Hypothalamus (tissue), 51 donors: ENCODE measurements at places on chromosomes 12 and 14.

- DNase-seq = no peak
Observed at GRCh38 chr12:45350861-45351260, 135.0 kb downstream of the ANO6 start.

DNA sequence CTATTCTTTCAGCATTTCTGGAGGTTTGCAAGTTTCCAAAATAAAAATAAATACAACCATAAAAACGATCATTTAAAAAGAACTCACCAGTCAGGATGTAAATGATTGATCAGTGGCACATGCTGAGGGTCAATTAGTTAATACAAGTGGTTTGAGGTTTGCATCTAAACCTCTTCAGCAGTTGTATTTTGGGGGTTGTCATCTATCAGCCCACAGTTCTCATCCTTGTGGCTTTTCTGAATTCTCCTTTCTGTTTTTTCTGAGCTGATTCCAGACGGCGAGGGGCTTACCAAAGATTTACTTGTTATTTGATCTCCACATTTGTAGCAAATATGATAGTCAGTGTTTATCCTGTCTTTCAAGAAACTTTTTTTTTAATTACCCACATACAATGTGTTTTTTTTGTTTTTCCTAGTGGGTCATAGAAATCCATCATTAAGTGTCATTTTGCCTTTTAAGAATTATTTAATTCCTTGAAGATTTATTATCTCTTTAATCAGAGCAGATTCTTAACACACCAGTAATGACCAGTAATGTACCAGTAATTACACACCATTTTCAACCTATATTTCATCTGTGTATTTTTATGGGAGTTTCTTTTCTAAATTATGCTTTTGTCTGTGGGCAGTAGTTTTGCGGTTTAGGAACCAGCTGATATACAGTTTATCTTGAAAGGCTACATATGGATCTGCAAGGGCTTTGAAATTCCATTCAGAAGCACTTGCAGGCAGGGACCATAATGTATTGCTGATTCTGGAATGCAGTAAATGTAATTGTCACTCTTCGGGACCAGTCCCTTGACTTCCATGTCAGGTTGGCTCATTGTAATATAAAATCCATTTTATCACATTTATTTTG, 56.3 kb upstream of the DAAM1 start:
- no peak for DNase-seq

- DNase-seq = no peak
Observed at GRCh38 chr14:89801136-89801535, 153.4 kb downstream of the EFCAB11 start.

DNA sequence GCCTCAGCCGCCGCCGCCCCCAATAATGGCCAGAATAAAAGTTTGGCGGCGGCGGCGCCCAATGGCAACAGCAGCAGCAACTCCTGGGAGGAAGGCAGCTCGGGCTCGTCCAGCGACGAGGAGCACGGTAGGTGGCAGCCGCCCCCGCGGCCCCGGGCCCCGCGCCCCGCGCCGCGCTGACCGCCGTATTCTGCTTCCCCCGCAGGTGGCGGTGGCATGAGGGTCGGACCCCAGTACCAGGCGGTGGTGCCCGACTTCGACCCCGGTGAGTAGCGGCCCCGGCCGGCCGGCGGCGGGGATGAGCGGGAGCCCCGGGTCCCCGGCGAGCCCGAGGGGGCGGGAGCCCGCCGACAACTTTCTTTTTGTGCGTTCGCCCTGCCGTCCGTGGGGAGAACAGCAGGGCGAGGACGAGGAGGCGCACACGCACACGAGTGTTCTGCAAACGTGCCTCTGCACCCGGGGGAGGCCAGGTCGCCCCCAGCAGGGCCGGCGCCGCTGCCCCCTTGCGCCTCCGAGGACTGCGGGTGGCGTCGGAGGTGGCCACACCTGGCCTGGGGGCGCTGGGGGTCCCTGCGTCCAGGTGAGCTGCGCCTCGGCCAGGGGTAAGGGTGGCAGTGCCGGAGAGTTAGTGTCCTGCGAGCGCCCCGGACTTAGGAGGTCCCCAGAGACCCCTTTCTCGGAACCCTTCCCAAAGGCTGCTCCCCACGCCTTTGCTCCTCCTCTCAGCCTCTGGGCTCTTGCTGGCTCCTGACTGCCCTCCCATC, 794 bp downstream of the RCOR1 start:
- DNase-seq = peak; percentile 41

- no peak for DNase-seq
Observed at GRCh38 chr14:72254937-72255472, 322.8 kb downstream of the RGS6 start.

- DNase-seq = no peak
Observed at GRCh38 chr14:34328178-34328577, 133.9 kb downstream of the SPTSSA start.

DNA sequence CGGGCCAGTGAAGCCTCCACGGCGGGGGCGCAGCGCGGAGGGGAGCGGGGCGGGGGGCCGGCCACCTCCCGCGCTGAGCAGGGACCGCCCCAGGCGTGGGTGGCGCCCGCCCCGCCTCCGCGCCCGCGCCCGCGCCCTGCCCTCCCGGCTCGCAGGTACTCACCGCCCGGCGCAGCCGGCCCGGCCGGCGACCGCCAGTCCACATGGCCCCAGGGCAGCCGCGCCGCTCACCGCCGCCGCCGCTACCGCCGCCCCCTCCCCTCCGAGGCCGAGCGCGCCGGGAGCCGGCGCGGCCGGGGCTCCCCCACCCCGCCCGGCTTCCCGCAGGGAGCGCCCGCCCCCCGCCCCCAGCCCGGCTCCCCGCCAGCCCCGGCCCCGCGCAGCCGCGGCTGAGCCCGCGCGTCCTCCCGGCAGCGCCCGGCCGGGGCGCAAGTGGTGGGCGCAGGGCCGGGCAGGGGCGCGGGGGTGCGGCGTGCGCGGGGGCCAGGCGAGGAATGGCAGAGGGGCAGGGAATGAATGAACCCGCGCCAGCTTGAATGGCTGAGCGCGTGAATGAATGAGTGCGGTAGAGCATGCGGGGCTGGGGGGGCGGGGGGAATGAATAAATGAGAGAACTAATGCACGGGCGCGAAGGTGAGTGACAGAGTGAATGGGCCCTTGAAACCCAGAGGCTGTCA, at the start of gene BEGAIN:
BEGAIN (minus strand) TSS at position 332 of the 677 bp plus-strand sequence; CDS start at position 205, 127 bp downstream.
- no peak for DNase-seq

DNA sequence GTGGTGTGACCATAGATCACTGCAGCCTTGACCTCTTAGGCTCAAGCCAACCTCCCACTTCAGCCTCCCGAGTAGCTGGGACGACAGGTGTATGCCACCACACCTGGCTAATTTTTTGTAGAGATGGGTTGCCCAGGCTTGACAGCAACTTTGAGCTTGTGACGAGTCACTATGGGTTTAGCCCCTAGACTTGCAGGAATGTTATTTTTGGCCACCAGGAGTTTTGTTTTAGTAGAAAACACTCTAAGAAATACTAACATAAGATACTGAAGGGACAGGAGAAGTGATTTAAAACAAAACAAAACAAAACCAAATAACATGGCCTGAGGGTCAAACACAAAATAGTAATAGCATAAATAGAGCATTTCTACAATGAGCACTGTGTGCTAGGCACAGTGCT, 26.4 kb downstream of the SETD3 start:
- no peak for DNase-seq

GRCh38 chr14:20782280-20782890, 1.3 kb downstream of the RNASE6 start:
- no peak for DNase-seq
